ENCODE measurements at places on chromosomes 16 and 17.

DNA sequence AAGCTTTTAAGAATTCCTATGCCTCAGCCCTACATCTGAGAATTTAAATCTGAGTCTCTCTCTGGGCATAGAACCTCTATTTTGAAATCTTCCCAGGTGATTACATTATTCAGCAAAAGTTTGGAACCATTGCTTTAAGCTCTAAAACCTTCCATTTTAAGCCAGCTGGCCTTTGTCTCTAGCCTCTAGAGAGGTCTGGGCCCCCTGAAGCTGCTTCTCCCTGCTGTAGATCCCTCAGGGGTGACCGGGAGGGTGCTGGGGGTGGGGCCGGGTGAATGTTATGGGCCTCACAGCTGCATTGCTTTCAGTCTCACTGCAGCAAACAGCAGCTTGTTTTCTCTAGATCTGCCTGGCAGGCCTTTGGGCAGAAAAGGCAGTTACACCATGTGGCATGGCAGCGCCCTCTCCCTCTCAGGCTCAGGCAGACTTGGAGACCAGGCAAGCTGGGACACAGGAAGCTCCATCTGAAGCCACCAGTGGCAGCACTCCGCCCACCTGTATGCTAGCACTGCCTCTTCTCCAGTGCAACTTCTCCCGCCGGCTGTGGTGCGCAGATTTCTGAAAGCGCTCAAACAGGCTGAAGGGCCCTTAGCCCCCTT lies 66.3 kb downstream of the MPRIP start:
- DNase-seq, result no peak

DNA sequence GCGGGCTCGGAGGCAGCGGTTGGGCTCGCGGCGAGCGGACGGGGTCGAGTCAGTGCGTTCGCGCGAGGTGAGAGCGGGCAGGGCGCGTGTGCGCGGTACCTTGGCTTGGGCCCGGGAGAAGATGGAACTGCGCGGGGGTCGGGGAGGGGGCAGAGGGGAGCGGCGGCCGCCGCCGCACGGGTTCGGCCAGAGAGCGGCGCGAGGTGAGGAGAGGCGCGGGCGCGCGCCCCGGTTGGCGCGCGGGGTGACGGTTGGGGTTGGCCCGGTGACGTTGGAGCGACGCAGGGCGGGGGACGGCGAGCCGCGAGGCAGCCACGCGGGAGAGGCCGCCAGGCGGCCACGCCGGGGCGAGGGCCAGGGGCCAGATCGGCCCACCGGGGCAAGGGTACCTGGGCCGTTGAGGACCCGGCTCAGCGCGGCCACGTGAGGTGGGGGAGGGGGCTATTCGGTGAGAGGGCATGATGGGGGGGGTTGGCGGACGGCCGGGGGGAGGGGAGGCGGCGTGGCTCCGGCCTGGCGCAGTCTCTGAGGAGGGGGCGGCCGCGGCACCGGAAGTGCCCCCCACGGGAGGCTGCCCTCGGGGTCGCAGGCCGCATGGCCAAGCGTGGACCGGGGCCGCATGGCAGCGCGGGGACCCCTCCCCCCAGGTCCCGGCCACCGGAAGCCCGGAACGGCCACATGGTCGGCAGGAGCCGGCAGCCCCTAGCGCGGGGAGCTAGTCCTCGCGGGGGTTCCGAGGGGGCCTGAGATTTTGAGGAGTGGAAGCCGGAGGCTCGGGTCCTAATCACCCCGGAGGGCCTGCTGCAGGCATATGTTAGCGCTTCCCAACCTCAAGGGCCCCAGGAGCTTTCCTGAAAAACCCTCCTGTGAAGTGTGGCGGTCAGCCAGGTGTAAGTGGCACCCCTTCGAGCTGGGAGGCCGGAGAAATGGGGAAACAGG lies 527 bp downstream of the EIF5A start:
- DNase-seq, result peak; percentile 48

DNA sequence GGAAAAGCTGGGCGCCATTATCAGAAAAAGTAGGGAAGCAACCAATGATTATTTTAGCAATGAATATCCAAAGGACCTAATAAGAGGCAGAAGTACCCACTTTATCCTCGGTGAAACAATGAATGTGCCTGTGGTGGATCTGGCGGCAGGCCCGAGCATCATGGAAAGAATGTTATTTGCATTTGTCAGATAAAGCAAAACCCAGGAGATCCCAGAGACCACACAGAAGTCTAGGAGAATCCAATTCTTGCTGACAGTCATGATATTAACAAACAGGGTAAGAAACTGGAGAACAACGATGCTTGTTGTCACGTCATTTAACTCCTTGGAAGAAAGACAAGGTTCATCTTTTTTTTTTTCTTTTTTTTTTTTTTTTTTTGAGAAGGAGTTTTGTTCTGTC lies 12.0 kb upstream of the TNRC6A start:
- no peak for DNase-seq

DNA sequence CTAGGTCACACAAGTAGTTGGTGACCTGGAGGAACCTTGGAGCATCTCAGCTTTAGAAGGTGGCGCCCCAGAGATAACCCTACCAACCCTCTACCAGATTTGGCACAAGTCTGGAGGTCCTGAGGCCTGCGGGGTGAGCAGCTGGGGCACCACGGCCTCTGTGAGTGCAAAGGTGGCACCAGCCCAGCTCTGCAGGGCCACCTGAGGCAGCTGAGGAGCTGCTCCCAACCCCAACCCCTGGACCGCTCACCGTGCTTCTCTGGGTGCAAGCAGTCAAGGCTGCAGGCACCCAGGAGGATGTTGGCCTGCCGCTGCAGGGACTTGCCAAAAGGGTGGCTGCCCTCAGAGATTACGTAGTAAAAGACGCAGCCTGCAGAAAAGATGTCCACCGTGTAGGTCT lies 28.4 kb upstream of the ICAM2 start:
- DNase-seq, result no peak

- peak; percentile 36 for DNase-seq
Observed at GRCh38 chr17:64320613-64321553, 57.8 kb upstream of the TEX2 start.

GRCh38 chr17:33858682-33859081 lies 396.4 kb upstream of the CCL2 start:
- DNase-seq, result no peak

DNA sequence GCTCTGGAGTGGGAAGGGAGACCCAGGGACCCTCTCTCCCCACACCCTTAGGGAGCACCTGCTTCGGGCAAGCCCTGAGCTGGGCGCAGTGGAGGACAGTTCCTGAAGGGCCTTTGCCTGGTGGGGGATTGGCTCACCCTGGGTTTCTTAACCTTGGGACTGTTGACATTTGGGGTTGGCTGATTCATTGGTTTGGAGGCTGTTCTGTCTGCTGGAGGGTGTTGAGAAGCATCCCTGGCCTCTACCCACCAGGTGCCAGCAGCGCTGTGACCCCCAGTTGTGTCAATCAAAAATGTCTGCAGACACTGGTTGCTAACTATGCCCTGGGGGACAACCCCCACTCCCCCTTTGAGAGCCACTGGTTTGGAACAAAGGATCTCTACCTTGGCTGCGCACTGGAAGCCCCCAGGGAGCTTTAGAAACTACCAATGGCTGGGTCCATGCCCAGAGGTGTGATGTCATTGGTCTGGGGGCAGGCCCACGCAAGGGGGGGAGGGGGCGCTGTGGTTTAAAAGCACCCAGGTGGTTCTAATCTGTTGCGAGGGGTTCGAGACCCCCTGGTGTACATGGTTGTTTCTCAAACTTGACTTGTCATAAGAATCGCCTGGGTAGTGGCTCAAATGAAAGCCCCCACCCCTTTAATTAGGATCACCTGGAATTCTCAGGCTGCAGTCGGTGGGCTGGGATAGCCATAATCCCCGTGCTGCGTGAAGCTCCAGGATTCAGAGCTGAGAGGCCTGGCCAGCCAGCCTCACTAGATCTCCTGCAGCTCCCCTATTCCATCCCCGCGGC lies 151.9 kb upstream of the GSE1 start:
- DNase-seq, result no peak

- no peak for DNase-seq
Observed at GRCh38 chr17:82782657-82783207, 30.9 kb downstream of the TBCD start.

DNA sequence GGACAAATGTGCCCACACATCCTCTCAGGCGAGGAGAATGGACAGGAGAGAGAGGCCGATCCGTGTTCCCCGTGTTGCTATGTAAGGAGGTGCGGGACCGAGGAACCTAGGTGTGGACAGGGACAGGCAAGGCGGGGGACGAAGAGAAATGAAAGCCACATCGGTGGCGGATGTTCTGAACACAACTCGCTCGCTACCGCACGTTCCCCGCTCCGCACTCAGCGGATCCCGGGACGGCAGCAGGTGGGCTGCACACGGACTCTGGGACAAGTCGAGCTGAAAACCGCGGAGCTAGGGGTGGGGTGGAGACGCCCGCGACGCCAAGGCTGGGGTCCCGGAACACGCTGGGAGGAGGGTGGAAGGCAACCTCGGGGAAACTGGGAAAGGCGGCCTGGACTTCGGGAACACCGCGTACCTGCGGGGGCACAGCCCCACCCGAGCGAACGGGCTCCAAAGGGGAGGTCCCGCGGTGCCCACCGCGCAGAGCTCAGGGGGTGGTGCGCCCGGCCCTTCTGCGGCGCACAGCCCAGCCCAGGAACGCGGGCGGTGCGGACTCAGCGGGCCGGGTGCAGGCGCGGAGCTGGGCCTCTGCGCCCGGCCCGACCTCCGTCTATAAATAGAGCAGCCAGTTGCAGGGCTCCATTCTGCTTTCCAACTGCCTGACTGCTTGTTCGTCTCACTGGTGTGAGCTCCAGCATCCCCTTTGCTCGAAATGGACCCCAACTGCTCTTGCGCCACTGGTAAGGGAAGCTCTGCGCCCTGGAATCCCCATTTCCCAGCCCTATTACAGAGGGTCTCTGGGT lies at the start of gene MT1E:
TSS of gene MT1E (plus strand) at position 642 of the 803 bp plus-strand sequence. CDS start at position 713, 71 bp downstream.
- peak; percentile 18 for DNase-seq

GRCh38 chr17:35578197-35578928 lies at the start of gene PEX12:
Gene PEX12, minus strand, starts transcription at chr17:35578571. Its CDS starts 550 bp downstream, at chr17:35578021.
- DNase-seq, result peak; percentile 86

- no peak for DNase-seq
Observed at GRCh38 chr17:77042476-77043231, 98.1 kb upstream of the SEC14L1 start.

DNA sequence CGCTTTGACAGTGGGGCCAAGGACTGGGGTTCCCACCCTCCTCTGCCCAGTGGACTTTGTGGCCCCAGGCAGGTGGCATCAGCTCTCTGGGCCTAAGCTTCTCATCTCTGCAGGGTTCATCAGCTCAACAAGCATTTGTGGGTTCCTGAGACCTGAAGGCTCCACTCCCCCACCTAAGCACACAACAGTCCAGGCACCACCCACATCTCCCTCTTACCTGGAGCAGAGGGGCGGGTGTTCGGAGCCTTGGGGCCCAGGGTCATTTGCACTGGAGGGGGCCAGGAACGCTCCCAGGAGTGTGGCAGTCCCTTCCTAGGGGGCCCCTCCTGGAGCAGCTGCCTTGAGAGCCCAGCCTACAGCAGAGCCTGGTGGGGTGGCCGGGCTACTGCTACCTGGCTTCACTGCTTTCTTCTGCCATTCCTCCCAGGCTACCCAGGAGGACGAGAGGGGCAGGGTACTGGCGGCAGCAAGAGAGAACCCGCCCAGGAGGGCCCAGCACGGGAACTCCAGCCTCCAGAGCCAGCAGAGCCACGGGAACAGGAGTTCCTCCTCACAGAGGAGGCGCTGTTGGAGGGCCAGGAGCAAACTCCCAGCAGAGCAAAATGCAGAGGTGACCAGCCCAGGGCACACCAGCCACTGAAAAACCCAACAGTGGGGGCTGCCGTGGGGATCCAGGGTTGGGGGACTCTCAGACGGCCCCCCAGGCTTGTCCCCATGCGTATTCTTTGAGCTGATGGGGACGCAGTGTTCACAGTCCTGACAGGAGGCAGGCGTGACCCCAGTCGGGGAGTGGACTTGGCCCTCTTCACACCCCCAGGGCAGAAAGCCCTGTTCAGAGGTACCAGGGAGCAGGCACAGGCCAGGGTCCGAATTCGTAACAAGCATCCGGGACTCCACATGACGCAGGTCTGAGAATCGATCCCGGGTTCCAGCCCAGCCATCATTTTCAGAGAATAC lies 35.1 kb upstream of the SLC38A10 start:
- no peak for DNase-seq

DNA sequence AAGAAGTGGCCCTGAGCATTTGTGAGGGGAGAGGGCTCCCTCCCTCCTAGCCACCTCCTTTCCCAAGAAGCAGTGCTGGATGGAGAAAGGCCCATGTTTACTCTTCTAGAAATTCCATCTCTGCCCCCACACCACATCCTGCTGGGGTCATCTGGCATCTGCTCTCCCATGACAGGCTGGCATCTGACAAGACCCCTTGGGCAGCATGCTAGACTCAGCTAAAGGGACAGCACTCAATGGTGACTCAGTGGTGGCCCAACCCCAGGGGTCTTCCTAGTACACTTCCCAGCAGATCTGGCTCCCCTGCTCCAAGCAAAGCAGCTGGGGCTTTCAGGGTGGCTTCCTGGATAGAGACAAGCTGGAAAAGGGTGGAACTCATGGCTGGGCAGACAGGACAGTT lies 14.4 kb downstream of the SLC38A7 start:
- DNase-seq, result no peak

DNA sequence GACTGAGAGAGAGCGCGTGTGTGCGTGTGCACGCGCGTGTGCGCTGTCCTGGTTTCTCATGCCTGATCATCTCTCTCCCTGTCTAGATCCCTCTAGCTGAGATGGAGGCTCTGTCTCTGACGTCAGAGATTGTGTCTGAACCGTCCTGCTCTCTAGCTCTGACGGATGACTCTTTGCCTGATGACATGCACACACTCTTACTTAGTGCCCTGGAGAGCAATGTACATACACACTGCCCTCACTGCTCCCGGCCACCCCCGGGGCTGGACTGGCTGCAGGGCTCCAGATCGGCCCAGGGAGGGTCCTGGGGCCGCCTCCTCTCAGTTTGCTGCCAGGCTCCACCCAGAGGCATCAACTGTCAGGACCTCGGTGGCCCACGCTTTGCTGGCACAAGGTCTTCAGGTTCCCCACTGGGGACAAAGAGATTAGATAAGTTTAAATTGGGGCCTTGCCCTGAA lies 13.1 kb upstream of the ABCC3 start:
- no peak for DNase-seq

DNA sequence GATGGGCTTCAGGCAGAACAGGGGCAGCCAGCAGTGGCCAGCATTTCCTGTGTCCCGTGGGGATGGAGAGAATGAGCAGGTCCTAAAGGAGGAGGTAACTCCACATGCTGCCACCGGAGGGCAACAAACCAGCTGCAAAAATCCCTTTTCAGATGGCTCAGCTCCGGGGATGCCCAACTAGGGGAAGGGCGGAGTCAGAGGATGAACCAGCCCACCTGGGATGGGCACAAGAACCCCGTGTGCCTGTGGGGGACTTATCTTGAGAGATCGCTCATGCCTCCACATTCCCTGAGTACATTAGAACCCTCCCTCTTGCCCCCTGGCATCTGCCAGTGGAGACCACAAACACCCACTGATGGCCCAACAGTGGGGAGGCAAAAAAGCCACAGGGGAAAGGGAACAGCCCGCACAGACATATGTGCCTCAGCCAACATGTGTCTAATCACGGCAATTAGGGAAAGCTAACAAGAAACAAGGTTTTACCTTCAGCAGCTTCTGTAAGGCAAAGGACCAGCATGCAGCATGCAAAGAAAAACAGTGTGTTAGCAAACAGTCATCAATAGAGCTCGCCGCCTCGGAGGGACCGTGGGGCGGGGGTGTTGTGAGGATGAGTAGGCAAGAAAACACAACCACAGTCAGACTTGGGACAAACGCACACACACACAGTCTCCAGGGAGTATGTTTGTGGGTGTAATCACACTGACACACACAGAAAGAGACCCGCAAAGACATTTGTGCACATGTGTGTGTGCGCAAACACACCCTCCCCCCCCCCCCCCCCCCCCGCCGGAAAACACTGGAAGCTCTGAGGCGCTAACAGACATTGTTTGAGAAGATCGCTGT lies 64.0 kb downstream of the MYO18A start:
- peak; percentile 17 for DNase-seq

All from effector CD4-positive, alpha-beta T cell (primary cell).